Gastrocnemius medialis (tissue), 4 donors: ENCODE measurements at places on chromosomes 11 and 22. TPM values are rescaled to one million over a fixed set of nuclear protein-coding genes. Genes with fewer than 3 reads are reported as not detected.

DNA sequence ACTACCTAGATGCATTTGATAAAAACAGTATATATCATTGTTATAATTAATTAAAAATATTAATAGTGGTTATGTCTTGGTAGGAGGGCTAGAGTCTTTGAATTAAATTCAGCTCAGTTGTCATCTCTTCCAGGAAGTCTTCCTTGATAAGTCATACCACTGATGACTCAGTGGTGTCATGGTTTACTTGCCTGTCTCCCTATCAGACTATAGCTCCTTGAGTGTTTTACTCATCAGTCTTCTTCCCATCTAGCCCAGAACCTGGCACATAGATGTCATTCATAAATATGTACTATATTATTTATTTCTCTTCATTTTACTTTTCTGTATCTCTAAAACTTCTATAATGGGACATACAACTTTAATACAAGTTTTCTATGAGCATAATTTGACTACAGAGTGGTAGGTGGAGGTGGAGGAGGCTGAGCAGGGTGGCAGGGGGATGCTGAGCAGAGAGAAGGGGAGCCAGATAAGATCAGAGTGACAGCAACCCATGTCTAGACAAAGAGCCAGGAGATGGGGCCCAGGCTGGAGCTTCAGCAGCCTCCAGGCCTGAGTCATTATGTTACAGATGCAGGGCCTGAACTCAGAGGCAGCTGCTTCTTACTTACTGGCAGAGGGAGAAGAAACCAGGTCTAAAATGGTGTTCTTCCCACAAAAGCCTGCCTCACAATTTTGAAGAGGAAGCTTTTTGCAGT lies 82.3 kb upstream of the PHOX2A start:
- no peak overlapping the region for H3K27ac ChIP-seq
- no peaks in the 10 kb centered on the region for H3K36me3 ChIP-seq
- no peaks in the 10 kb centered on the region for H3K27me3 ChIP-seq
- DNase-seq, result no peak
- H3K4me1 ChIP-seq, result peaks cover 26% of the 10 kb centered on the region
- H3K4me3 ChIP-seq, result no peak overlapping the region

GRCh38 chr11:63908631-63909401 lies 8.1 kb downstream of the RCOR2 start:
- DNase-seq, result no peak
- H3K27ac ChIP-seq, result no peak overlapping the region
- no peaks in the 10 kb centered on the region for H3K4me1 ChIP-seq
- no peaks in the 10 kb centered on the region for H3K27me3 ChIP-seq
- no peaks in the 10 kb centered on the region for H3K36me3 ChIP-seq

DNA sequence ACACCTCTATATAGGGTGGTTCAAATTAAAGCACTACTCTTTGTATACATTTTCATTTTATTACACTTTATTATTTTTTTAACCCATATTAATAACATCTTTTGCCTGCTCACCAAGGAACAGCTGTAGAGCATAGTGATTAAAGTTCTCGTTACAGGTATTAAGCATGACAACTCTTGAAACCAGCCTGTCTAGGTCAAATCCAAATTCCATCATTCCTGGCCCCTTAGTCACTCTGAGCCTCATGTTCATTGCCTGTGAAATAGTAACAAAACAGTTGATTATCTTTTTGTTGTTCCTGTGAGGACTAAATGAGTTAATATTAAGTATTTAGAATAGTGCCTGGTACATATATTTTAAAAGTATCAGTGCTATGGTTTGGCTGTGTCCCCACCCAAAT lies 334.5 kb downstream of the RAB38 start:
- no peaks in the 10 kb centered on the region for H3K36me3 ChIP-seq
- H3K4me3 ChIP-seq, result no peak overlapping the region
- no peaks in the 10 kb centered on the region for H3K27me3 ChIP-seq
- H3K4me1 ChIP-seq, result no peaks in the 10 kb centered on the region
- no peak for DNase-seq

DNA sequence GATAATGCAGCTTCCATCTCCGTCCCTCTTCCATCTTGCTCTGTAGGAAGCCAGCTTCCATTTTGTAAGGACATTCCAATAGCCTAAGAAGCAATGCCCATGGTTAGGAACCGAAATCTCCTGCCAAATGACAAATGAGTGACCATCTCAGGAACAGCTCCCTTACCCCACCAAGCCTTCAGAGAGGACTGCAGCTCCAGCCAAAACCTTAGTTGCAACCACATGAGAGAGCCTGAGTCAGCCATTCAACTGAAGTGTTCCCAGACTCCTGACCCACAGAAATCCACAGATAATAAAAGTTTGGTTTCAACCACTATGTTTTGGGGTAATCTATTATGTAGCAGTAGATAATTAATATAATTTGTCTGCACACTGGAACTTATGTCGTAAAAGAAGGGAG lies 51.7 kb upstream of the LDLRAD3 start:
- no peaks in the 10 kb centered on the region for H3K27me3 ChIP-seq
- H3K4me3 ChIP-seq, result no peak overlapping the region
- no peak for DNase-seq
- H3K27ac ChIP-seq, result no peak overlapping the region
- peaks cover 8% of the 10 kb centered on the region for H3K4me1 ChIP-seq

DNA sequence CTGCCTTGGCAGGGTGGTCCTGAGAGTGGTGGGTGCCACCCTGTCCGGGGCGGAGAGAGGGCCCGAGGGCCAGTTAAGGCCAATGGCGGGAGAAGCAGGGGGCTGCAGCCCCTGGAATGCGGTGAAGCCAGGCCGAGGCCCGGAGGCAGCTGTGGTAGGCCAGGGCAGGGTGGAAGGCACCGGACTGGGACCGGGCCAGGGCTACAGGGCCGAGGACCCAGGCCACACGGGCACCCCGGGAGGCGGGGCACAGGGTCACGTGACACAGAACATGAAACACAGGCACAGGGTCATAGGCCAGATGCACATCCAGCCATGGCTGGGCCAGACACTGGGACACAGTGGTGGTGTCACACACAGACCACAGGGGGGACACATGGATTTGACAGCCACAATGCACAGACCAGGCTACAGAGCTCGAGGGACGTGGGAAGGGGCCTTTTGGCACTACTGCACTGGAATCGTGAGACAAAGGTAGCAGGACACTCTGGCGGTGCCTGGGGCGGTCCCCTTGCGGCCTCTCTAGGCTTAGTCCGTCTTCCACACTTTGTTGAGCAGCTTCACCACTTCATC lies 2.8 kb downstream of the SLC25A1 start:
- peak overlapping the region; percentile 92 for H3K27ac ChIP-seq
- peak; percentile 31 for DNase-seq
- no peaks in the 10 kb centered on the region for H3K27me3 ChIP-seq
- H3K4me1 ChIP-seq, result peaks cover 39% of the 10 kb centered on the region

GRCh38 chr11:3058753-3059664 lies 1.8 kb upstream of the CARS1 start:
- peaks cover 22% of the 10 kb centered on the region for H3K4me1 ChIP-seq
- H3K27me3 ChIP-seq, result no peaks in the 10 kb centered on the region
- no peak overlapping the region for H3K4me3 ChIP-seq
- H3K36me3 ChIP-seq, result no peaks in the 10 kb centered on the region
- no peak for DNase-seq

DNA sequence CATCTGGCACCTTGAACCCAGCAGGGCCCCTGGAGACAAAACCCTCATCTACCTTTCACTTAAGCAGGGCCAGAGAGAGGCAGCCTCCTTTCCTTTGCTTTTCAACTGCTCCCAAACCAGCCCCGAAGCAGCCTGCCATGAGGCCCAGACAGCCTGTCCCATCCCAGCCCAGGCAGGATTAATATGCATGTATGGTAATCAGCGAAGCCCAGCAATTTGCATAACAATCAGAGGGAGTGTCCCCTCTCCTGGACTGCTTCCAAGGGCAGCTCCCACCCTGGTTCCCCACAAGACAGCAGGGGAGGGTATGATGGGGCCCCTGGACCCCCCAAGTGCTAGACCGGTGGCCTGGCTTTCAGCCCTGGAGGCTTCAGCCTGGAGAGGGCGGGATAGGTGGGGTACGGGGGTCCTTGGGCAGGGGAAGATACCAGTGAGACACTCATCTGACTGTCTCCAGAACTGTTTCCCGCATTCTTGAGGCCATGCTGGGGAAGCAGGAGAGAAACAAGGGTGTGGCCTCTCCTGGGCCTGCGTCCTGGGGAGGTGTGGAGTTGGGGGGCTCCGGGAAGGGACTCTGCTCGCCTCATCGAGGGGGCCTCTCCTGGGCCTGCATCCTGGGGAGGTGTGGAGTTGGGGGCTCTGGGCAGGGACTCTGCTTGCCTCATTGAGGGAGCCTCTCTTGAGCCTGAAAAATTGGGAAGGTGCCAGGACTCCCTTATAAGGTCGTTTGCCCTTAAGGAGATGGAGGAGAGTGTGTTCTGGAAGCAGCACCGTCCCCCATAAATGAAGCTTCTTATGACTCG lies 93.2 kb upstream of the PRR5 start:
- no peak for DNase-seq
- no peaks in the 10 kb centered on the region for H3K36me3 ChIP-seq
- no peaks in the 10 kb centered on the region for H3K4me1 ChIP-seq
- H3K4me3 ChIP-seq, result no peak overlapping the region

- no peaks in the 10 kb centered on the region for H3K36me3 ChIP-seq
- no peaks in the 10 kb centered on the region for H3K27me3 ChIP-seq
- peak; percentile 21 for DNase-seq
- peak overlapping the region; percentile 97 for H3K27ac ChIP-seq
- H3K4me3 ChIP-seq, result peak overlapping the region; percentile 83
- peaks cover 23% of the 10 kb centered on the region for H3K4me1 ChIP-seq
These were observed 14.7 kb downstream of the MIAT start for GRCh38 chr22:26672060-26672471.

DNA sequence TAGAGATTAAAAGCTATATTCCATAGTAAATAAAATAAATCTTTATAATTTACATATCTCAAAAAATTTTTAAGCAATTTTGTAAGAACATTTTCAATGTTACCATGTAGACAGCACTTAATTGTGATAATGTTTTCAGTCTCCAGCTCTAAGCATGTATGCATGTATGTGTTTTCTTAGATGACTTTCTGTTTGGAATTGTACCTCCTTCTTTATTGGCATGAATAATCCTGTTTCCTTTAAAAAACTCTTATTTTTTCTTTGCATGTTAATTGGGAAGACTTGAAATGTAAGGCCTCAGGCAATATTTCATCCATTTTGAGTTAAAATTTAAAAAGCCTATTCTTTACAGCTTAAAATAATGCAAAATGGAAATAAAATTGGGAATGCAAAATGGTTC lies 2.0 kb upstream of the OR2AG1 start:
- no peak overlapping the region for H3K4me3 ChIP-seq
- no peaks in the 10 kb centered on the region for H3K27me3 ChIP-seq
- H3K27ac ChIP-seq, result no peak overlapping the region
- H3K4me1 ChIP-seq, result no peaks in the 10 kb centered on the region
- no peaks in the 10 kb centered on the region for H3K36me3 ChIP-seq

DNA sequence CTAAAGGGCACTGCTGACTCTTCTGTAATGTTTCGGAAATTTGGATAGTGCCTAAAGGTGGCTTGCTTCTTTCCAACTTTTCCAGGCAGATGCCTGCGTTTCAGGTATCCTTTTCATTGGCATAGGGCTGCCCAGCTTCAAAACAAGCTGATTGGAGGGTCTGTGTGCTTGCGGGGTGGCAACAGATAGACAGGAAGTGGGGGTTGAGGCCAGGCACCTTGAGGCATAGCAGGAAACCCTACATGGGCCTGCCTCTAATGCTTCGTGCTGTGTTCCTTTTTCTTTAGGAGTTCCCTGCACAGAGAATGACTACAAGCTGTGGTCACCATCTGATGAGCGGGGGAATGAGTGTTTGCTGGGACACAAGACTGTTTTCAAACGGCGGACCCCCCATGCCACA lies 92.2 kb upstream of the SORL1-AS1 start:
- H3K36me3 ChIP-seq, result no peaks in the 10 kb centered on the region
- no peak for DNase-seq
- H3K4me3 ChIP-seq, result no peak overlapping the region
- H3K4me1 ChIP-seq, result no peaks in the 10 kb centered on the region

GRCh38 chr11:71114124-71114851 lies 138.1 kb downstream of the SHANK2 start:
- peaks cover 12% of the 10 kb centered on the region for H3K27me3 ChIP-seq
- DNase-seq, result no peak
- H3K36me3 ChIP-seq, result no peaks in the 10 kb centered on the region
- H3K4me1 ChIP-seq, result no peaks in the 10 kb centered on the region

DNA sequence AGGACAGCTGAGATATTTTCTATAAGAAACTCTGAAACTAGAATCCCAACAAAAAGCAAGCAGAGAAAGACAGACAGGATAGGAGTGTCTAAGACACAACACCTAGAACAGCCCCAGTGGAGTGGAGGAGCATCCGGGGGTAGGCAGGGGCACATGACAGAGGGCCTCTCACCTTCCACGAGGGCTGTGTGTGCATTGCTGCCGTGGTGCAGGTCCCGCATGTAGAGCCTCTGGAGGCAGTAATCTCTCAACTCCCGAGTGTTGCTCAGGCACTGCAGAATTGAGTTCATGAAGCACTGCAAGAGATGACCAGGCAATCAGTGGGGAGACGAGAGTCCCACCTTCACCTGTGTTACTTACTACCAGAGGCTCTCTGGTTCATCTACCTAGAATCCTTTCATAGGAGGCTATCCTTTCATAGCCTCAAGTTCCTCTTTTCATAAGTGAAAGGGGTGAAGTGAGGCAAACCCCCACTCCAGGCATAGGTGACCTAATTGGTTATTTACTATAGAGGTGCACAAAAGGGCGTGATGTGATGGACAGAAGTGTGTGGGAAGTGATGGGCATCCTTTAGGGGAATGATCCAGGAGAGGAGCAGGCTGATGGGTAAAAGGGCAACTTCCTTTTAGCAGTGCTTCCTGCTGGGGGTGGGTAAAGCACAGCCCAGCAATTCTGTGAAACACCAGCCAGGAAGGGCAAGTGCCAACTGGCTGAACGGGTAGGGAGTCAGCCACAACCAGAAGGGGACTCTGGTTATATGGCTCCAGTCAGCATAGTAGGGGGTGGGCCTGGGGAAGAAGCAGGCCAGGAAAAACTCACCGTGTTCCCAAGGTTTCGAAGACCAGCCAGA lies 13.1 kb upstream of the MFRP start:
- no peaks in the 10 kb centered on the region for H3K36me3 ChIP-seq
- DNase-seq, result no peak
- no peaks in the 10 kb centered on the region for H3K27me3 ChIP-seq
- no peak overlapping the region for H3K4me3 ChIP-seq

- H3K4me1 ChIP-seq, result no peaks in the 10 kb centered on the region
- no peak overlapping the region for H3K27ac ChIP-seq
- no peak overlapping the region for H3K4me3 ChIP-seq
- H3K36me3 ChIP-seq, result no peaks in the 10 kb centered on the region
These were observed 29.8 kb downstream of the MOB2 start for GRCh38 chr11:1456596-1457325.

DNA sequence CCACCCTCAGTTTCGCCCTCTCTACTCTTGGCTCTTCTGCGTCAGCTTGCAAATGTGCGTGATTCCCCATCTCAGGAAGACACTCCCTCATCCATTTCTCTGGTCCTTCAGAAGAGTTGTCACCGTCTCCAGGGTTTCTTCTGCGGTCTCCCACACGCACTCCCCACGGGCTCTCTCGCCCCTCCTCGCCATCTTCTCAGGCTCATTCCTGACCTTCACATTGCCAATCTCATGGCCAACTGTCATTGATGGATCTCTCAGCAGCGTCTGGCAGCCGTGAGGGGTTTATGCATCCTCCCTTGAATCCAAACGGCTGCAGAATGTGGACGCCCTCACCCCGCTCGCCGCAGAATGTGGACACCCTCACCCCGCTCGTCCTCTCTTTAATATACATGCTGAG lies 10.5 kb downstream of the SYNGR1 start:
- no peak for DNase-seq
- H3K27me3 ChIP-seq, result no peaks in the 10 kb centered on the region
- H3K27ac ChIP-seq, result no peak overlapping the region
- no peak overlapping the region for H3K4me3 ChIP-seq

The CABP2 gene
- total RNA-seq, result not detected

The OOSP3 gene
- total RNA-seq, result not detected

The PKNOX2 gene
- total RNA-seq, result 7.9 TPM

The NLRP14 gene
- not detected for total RNA-seq

The AMOTL1 gene
- total RNA-seq, result 150 TPM

The GP1BB gene
- total RNA-seq, result 3.5 TPM

The KRTAP5-10 gene
- not detected for total RNA-seq

The TUB gene
- total RNA-seq, result 1.2 TPM

The BDNF gene
- total RNA-seq, result not detected
